ENCODE measurements at places on chromosomes 13 and 19. TPM values are rescaled to one million over a fixed set of nuclear protein-coding genes. Genes with fewer than 3 reads are reported as not detected.

Gene RGS9BP
- total RNA-seq, result 0.06 TPM

Gene ZNF581
- total RNA-seq, result 23.2 TPM

Gene PTGER1
- not detected for total RNA-seq

Gene CERS4
- total RNA-seq, result 81.9 TPM

Gene ZNF20
- 0.79 TPM for total RNA-seq

Gene HS6ST3
- 2.4 TPM for total RNA-seq

Gene MED16
- total RNA-seq, result 27.8 TPM

Gene PSG11
- total RNA-seq, result not detected

Gene NKPD1
- total RNA-seq, result 0.03 TPM

Gene MUC16
- 0.97 TPM for total RNA-seq

Gene NLRP11
- total RNA-seq, result 0.14 TPM

Gene TMPRSS9
- 0.09 TPM for total RNA-seq

Gene UBL5
- 79.1 TPM for total RNA-seq

Gene CCNA1
- not detected for total RNA-seq

Gene APOC1
- 8.1 TPM for total RNA-seq

Gene RFPL4AL1
- total RNA-seq, result not detected

Gene SBK3
- not detected for total RNA-seq

Gene OR4F17
- not detected for total RNA-seq

Measured in pancreas (tissue), 10 donors.